A673 (cell line): ENCODE measurements at places on chromosomes 13 and 19. TPM values are rescaled to one million over a fixed set of nuclear protein-coding genes. Genes with fewer than 3 reads are reported as not detected.

- peaks cover 8% of the 10 kb centered on the region for H3K4me1 ChIP-seq
- H3K36me3 ChIP-seq, result no peaks in the 10 kb centered on the region
- no peak for DNase-seq
- no peak overlapping the region for H3K4me3 ChIP-seq
- H3K27ac ChIP-seq, result no peak overlapping the region
- no peaks in the 10 kb centered on the region for H3K27me3 ChIP-seq
These were observed 33.4 kb downstream of the RFX2 start for GRCh38 chr19:6076675-6077463.

DNA sequence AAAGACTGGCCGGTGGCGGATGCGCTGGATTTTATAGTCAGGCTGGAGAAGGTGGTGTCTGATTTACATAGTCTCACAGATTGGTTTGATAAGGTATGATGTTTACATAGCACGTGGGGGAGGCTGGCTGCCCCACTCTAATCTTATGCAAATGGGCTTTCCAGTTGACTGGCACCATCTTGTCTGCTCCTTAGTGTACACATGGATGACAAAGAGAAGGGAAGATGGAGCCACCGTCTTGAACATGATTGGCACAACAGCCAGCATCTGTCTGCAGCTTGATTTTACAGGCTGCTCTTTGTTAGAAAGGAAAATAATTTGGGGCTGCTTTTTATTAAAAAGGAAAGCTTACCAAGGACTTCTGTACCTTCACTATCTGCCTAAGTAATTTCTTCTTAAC, 265.2 kb upstream of the MAB21L1 start:
- no peak overlapping the region for H3K4me3 ChIP-seq
- DNase-seq, result no peak
- H3K27me3 ChIP-seq, result no peaks in the 10 kb centered on the region
- H3K27ac ChIP-seq, result no peak overlapping the region

DNA sequence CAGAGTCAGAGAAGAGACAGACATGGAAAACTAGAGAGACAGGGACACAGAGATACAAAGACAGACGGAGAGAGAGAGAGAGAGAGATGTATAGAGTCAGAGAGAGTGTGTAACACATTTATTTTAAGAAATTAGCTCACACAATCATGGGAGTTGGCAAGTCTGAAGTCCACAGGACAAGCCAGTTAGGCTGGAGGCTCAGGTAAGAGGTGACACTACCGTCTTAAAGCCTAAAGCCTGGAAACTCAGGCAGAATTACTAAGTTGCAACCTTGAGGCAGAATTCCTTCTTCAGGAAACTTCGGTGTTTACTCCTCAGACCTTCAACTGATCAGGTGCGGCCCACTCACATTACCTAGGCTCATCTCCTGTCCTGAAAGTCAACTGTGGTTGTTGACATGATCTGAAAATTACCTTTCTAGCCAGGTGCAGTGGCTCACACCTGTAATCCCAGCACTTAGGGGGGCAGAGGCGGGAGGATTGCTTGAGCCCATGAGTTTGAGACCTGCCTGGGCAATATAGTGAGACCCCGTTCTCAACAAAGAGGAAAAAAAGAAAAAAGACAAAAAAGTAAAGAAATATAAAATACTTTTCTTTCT, 2.8 kb upstream of the TNFSF14 start:
- no peak overlapping the region for H3K27ac ChIP-seq
- H3K36me3 ChIP-seq, result no peaks in the 10 kb centered on the region
- H3K4me1 ChIP-seq, result peaks cover 11% of the 10 kb centered on the region
- DNase-seq, result no peak
- H3K27me3 ChIP-seq, result no peaks in the 10 kb centered on the region

DNA sequence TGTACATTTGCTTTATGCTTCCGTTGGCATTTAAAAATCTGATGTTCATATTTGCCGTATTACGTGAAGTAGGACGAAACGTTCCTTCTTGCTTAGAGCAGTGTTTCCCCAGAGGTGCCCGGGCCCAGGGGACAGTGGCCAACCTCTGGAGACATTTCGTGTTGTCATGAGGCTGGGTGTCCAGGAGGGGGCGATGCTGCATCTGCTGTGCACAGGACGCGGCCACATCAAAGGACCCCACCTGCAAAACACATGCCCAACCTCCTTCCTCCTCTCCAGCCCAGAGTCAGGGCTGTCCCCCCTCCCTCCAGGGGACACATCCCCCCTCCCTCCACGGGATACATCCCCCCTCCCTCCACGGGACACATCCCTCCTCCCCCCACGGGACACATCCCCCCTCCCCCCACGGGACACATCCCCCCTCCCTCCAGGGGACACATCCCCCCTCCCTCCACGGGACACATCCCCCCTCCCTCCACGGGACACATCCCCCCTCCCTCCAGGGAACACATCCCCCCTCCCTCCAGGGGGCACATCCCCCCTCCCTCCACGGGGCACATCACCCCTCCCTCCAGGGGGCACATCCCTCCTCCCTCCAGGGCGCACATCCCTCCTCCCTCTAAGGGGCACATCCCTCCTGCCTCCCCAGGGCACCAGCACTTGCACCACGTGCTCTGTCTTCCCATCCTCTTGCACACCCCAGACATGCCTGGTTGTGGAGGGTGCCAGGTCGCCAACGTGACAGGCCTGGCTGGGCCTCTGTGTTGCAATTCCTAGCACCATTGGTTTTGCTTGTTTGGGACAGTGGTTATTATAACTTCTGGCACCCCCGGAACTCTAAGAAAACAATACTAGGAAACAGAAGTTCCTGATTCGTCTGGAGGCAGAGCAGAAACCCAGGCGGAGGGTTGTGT, 46.7 kb downstream of the GAS6 start:
- no peak overlapping the region for H3K4me3 ChIP-seq
- no peaks in the 10 kb centered on the region for H3K36me3 ChIP-seq
- DNase-seq, result peak; percentile 84
- no peaks in the 10 kb centered on the region for H3K27me3 ChIP-seq
- peaks cover 8% of the 10 kb centered on the region for H3K4me1 ChIP-seq

- peaks cover 36% of the 10 kb centered on the region for H3K4me1 ChIP-seq
- DNase-seq, result no peak
- no peaks in the 10 kb centered on the region for H3K36me3 ChIP-seq
- H3K4me3 ChIP-seq, result peak overlapping the region; percentile 84
- no peak overlapping the region for H3K27ac ChIP-seq
- H3K27me3 ChIP-seq, result no peaks in the 10 kb centered on the region
These were observed 1.9 kb downstream of the KLF12 start for GRCh38 chr13:74132152-74132775.

- peaks cover 9% of the 10 kb centered on the region for H3K27me3 ChIP-seq
- H3K4me3 ChIP-seq, result peak overlapping the region; percentile 53
- no peaks in the 10 kb centered on the region for H3K36me3 ChIP-seq
- peak; percentile 71 for DNase-seq
- no peak overlapping the region for H3K27ac ChIP-seq
- peaks cover 27% of the 10 kb centered on the region for H3K4me1 ChIP-seq
These were observed 22.4 kb upstream of the SEMA6B start for GRCh38 chr19:4581666-4582553.

- H3K4me3 ChIP-seq, result no peak overlapping the region
- no peak for DNase-seq
- no peak overlapping the region for H3K27ac ChIP-seq
- H3K27me3 ChIP-seq, result no peaks in the 10 kb centered on the region
- H3K36me3 ChIP-seq, result no peaks in the 10 kb centered on the region
These were observed 16.0 kb upstream of the SLC7A10 start for GRCh38 chr19:33241530-33242101.

DNA sequence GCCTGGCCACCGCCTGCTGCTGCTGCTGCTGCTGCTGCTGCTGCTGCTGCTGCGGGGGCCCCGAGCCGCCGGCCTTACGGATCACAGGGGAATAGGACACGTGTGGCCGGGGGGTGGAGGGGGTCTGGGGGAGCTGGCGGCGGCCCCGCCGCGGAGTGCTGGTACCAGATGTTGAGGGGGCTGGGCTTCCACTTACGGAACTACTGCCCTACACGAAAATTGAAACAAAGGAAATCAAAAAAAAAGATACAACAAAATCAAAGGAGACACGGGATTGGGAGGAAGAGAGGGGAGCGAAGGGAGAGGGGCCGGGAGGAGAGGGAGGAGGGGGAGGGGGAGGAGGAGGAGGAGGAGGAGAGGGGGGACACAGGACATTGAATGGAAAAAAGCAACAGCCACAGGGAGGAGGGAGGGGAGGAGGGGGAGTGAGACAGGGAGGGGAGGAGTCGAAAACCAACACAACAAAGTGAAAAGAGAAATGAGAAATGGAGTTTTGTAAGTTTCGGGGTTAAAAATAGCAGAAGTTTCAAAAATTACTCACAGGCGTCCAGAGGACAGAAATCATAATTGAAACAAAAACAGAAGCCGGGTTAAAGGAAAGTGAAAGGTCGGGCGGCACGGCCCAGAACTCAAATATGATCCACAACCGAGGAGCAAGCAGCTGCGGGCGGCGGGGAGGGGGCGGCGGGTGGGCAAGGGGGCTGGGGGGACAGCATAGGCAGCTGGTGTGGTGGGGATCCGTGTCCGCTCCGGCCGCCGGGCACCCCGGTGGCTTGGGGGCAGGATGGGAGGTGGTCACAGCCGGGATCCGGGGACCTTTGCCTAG, 57.8 kb downstream of the IER2 start:
- H3K4me1 ChIP-seq, result peaks cover 14% of the 10 kb centered on the region
- H3K36me3 ChIP-seq, result no peaks in the 10 kb centered on the region
- peak overlapping the region; percentile 31 for H3K4me3 ChIP-seq

GRCh38 chr19:6161271-6161850, 25.9 kb downstream of the ACSBG2 start:
- no peak overlapping the region for H3K4me3 ChIP-seq
- no peaks in the 10 kb centered on the region for H3K4me1 ChIP-seq
- H3K36me3 ChIP-seq, result no peaks in the 10 kb centered on the region
- no peak overlapping the region for H3K27ac ChIP-seq
- peak; percentile 83 for DNase-seq

GRCh38 chr19:47351548-47351947, 2.4 kb downstream of the DHX34 start:
- peaks cover 8% of the 10 kb centered on the region for H3K4me1 ChIP-seq
- H3K36me3 ChIP-seq, result peaks cover 37% of the 10 kb centered on the region
- no peak overlapping the region for H3K4me3 ChIP-seq
- peak; percentile 65 for DNase-seq

DNA sequence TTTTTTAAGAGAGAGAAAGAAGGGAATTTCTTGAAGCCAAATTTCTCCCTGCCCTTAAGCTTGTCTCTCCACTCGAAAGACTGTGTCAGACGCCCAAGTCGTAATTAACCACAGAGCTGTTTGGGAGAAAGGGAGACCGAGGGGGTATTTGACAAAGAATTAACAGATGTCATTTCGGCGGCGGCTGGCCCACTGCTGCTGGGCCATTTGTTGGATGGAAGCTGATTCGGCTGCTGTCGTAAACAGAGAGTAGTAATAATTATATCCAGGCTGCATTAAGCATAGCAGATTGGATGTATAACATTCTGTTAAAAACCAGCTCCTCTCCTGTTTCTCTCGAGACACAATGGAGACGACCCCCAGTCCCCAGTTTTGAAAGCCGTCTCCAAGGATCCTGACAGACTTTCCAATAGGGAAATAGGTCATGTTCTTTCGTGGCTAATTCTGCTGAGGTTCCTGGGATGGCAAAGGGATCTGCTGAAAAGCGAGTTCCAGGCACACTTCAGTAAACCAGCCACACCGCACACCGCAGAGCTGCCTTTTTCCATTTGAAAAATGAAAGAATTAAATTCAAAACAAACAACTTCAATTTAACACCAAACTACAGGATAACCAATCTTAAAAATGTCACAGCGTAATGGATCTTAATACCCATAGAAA, 71.5 kb downstream of the KCTD15 start:
- H3K4me1 ChIP-seq, result no peaks in the 10 kb centered on the region
- no peaks in the 10 kb centered on the region for H3K27me3 ChIP-seq
- H3K27ac ChIP-seq, result no peak overlapping the region
- no peaks in the 10 kb centered on the region for H3K36me3 ChIP-seq
- no peak overlapping the region for H3K4me3 ChIP-seq

- H3K27me3 ChIP-seq, result no peaks in the 10 kb centered on the region
- no peak overlapping the region for H3K4me3 ChIP-seq
- DNase-seq, result no peak
- no peak overlapping the region for H3K27ac ChIP-seq
- H3K36me3 ChIP-seq, result no peaks in the 10 kb centered on the region
- peaks cover 5% of the 10 kb centered on the region for H3K4me1 ChIP-seq
These were observed 92.8 kb downstream of the SHISA2 start for GRCh38 chr13:25958986-25959385.

- no peaks in the 10 kb centered on the region for H3K27me3 ChIP-seq
- no peaks in the 10 kb centered on the region for H3K4me1 ChIP-seq
- peaks cover 27% of the 10 kb centered on the region for H3K36me3 ChIP-seq
These were observed 16.0 kb downstream of the ZNF100 start for GRCh38 chr19:21751384-21751783.

GRCh38 chr13:83620530-83621220, 261.6 kb downstream of the SLITRK1 start:
- H3K4me1 ChIP-seq, result no peaks in the 10 kb centered on the region
- no peak overlapping the region for H3K4me3 ChIP-seq
- no peaks in the 10 kb centered on the region for H3K27me3 ChIP-seq
- DNase-seq, result no peak
- H3K27ac ChIP-seq, result no peak overlapping the region

- DNase-seq, result no peak
- no peak overlapping the region for H3K4me3 ChIP-seq
- no peaks in the 10 kb centered on the region for H3K27me3 ChIP-seq
- peaks cover 8% of the 10 kb centered on the region for H3K4me1 ChIP-seq
These were observed 1.6 kb upstream of the BBC3 start for GRCh38 chr19:47232422-47233211.

- H3K27me3 ChIP-seq, result no peaks in the 10 kb centered on the region
- H3K36me3 ChIP-seq, result no peaks in the 10 kb centered on the region
- H3K4me3 ChIP-seq, result no peak overlapping the region
- no peak for DNase-seq
These were observed 7.5 kb downstream of the IGLON5 start for GRCh38 chr19:51318687-51319648.

DNA sequence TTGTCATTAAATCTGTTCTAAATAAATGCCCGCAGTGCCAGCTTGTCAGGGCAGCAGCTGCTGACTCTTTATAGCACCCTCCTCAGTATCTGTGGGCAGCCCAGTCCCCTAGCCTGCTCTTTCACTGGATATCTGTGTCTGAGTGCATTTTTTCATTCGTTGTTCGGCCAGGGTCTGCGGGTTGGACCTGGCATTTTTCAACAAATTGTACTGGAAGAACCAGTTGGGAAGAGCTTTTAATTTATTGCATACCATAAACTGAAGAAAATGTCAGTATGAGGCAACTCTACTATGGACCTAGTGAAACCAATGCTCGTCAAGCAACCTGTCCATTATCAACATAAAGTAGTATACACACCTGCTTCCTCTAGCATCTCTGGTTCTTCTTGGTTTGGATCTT, 8.6 kb downstream of the NLRP13 start:
- H3K4me3 ChIP-seq, result no peak overlapping the region
- no peaks in the 10 kb centered on the region for H3K4me1 ChIP-seq
- H3K36me3 ChIP-seq, result no peaks in the 10 kb centered on the region
- no peak overlapping the region for H3K27ac ChIP-seq
- H3K27me3 ChIP-seq, result no peaks in the 10 kb centered on the region

GRCh38 chr19:38394488-38394887, 6.0 kb downstream of the SPRED3 start:
- no peaks in the 10 kb centered on the region for H3K4me1 ChIP-seq
- H3K27ac ChIP-seq, result no peak overlapping the region
- H3K4me3 ChIP-seq, result no peak overlapping the region
- DNase-seq, result peak; percentile 24
- no peaks in the 10 kb centered on the region for H3K36me3 ChIP-seq
- no peaks in the 10 kb centered on the region for H3K27me3 ChIP-seq

- no peaks in the 10 kb centered on the region for H3K27me3 ChIP-seq
- peak; percentile 92 for DNase-seq
- peaks cover 11% of the 10 kb centered on the region for H3K36me3 ChIP-seq
- H3K27ac ChIP-seq, result peak overlapping the region; percentile 95
- H3K4me1 ChIP-seq, result peaks cover 39% of the 10 kb centered on the region
- H3K4me3 ChIP-seq, result peak overlapping the region; percentile 82
These were observed 2.8 kb downstream of the NACC1 start for GRCh38 chr19:13120817-13121216.

The KATNAL1 gene
- 63.0 and 66.5 TPM in 2 replicates for total RNA-seq

The OR7C1 gene
- not detected in 2 replicates for total RNA-seq

The VMAC gene
- 0.67 and 1.7 TPM in 2 replicates for total RNA-seq

The FAAP24 gene
- 10.0 and 11.1 TPM in 2 replicates for total RNA-seq

The PSG3 gene
- not detected in 2 replicates for total RNA-seq

The FXYD7 gene
- total RNA-seq, result 0.56 and 0.85 TPM in 2 replicates
